Liver (tissue), 10 donors: ENCODE measurements at places on chromosomes 2 and 18.

DNA sequence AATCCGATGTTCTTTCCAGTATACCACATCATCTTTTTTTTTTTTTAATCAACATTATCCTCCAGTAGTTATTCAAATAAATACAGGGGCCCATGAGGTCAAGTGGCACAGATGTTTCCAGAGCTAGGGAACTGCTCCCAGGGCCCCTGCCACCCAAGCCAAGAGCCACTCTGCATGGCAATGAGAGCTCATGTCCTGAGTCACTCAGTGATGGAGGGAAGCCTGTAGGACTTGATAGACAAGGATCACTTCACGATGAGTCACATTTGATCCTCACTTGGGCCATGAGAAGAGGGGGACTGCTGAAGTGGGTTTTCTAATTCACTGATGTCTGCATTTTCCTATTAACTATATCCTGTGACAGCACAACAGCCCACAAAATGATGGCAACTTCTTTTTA, 127.0 kb upstream of the PKDCC start:
- DNase-seq = no peak

DNA sequence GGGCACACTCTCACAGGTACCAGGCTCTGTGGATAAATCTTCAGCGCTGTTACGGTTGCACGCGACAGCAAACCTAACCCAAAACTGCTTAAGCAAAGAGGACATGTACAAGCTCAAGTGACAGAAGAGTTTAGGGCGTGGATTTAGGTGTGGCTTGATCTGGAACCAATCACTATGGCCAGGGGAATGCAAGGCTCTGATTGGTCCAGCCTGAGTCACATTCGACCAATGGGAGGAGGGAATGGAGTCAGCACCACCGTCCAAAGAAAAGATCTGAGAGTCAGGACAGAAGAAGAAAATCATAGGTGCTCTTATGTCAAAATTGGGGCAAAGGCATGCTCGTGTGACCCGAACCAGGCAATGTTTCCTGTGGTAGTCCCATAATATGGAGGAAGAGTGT, 139.0 kb downstream of the TRIM43 start:
- no peak for DNase-seq

GRCh38 chr18:6004119-6004518, 108.8 kb upstream of the TMEM200C start:
- no peak for DNase-seq

DNA sequence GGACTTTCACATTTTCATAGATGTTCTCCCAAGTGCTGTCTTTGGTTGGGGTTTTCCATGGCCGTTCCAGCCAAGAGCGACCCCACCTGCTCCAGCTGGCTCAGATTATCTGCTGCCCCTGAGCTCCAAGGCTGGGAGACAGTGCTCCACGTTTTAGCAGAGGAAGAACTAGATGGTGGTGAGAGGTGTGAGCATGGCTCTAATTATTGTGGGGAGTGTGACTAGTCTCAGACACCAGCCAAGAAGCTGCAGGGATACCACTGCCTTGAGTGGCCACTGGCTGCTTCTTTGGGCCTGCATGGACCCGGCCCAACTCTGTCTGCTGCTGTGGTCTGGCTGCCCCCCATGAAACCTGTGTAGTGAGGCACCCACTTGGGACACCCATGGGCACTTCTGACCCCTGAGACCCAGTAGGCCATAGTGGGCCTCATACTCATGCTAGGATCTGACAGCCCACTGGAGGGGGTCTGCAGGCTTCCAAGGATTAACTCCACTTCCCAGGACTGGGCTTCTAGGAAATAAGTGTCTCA, 2.8 kb upstream of the NCL start:
- DNase-seq = no peak

- DNase-seq = no peak
Measured at GRCh38 chr18:3153107-3153704, 66.6 kb downstream of the MYOM1 start.

DNA sequence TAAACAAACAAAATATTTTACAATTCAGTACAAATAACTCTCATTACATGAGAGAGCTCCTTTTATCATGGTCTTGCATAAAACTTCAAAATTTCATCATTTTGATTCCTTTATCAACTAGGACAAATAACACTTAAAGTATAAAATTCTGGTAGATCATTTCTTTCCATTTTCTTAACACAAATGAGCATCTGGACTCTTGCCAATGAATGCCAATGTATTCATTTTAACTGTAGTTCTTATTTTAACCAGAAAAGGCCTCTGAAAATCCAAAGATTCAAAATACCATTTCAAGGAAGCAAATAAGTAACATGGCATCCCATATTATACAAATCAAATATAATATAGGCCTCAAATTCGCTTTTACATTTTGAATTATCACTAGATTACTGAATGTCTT, 13.8 kb upstream of the POU3F3 start:
- DNase-seq = no peak

GRCh38 chr2:135226961-135227360, 174.9 kb downstream of the RAB3GAP1 start:
- DNase-seq = no peak

GRCh38 chr2:8300216-8300615, 381.6 kb upstream of the ID2 start:
- DNase-seq = no peak

GRCh38 chr2:69046221-69046662, 33.3 kb downstream of the ANTXR1 start:
- DNase-seq = no peak

DNA sequence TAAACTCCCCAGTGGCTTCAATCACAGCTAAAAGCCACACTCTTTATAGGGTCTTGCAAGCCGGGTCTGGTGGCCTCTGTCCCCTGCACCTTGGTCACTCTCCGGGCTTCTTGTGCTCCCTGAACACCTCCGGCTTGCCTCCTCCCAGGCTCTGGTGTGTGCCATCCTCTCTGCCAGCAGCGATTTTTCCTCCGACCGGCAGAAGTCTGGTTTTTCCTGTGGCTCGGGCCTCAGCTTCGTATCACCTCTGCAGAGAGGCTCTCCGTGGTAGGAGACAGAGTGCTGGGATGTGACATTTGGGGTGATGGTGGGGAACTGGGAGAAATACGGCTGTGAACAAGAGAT, 58.8 kb upstream of the HPCAL1 start:
- DNase-seq = no peak

DNA sequence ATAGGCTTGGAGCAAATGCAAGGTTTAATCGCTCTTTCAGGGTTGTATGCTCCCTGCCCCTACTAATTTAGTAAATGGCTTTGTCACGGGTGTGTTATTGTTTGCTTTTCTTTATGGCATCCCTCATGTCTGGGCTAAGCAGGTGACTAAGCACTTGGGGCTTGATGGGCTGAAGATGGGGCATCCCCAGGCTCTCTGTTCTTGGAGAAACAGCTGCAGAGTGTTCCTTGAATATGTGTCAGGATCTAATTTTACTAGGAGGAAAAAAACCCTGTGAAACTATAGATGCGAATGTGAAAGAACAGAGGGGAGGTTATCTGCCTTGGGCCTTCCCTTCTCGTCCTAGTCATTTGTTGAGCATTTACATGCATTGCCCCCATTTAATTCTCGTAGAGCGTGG, 94.7 kb upstream of the TAF1B start:
- no peak for DNase-seq

- no peak for DNase-seq
Measured at GRCh38 chr2:171173087-171173486, 12.4 kb upstream of the TLK1 start.

- DNase-seq = no peak
Measured at GRCh38 chr2:149155196-149155969, 116.9 kb downstream of the LYPD6B start.

GRCh38 chr2:223075301-223076270, 23.6 kb downstream of the KCNE4 start:
- DNase-seq = no peak

GRCh38 chr2:178143481-178143880, 31.2 kb downstream of the RBM45 start:
- no peak for DNase-seq

DNA sequence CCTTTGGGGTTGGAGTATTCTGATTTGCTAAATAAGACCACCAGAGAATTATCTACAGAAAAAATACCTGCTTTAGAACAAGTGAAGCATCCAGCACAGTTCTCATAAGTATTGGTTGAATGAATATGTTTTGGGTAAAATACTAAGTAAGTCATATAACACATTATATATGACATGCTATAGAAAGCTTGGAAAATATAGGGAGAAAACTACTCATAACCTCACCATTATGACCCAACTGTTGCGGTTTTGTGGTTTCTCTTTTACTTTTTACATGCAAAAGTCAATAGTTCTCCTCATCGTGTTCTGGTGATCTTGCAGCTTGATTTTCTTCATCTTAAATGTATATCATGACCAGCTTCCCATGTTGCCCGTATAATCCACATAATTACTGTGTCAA, 66.2 kb downstream of the DIPK1C start:
- no peak for DNase-seq

- no peak for DNase-seq
Measured at GRCh38 chr18:46158499-46158898, 54.3 kb downstream of the HAUS1 start.

DNA sequence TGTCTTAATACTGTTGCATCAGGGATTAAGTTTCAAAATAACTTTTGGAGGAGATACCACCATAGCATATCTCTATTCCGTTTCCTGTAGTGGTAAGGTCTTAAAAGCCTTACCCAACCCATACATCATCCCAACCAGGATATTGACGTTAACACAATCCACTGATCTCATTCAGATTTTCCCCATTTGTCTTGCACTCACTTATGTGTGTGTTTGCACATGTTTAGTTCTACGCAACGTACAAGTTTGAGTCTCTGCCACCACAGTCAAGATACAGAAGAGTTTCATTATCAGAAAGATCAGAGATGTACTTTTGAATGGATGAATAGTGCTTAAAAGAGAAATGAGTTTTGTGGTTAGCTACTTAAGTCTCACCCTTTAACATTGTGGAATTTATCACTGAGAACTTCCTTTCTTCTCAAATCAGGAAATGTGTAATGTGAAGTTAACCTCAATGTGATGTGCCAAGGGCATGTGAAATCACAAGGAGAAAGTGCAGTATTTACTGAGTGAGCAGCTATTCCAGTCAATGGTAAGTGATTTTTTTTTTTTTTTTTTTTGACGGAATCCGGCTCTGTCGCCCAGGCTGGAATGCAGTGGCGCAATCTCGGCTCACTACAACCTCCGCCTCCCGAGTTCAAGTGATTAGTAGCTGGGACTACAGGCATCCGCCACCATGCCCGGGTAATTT, 69.2 kb upstream of the EPHA4 start:
- no peak for DNase-seq
